ENCODE measurements at places on chromosomes 5 and 9. TPM values are rescaled to one million over a fixed set of nuclear protein-coding genes. Genes with fewer than 3 reads are reported as not detected.

The GOLPH3 gene
- 79.3 TPM for total RNA-seq

DNA sequence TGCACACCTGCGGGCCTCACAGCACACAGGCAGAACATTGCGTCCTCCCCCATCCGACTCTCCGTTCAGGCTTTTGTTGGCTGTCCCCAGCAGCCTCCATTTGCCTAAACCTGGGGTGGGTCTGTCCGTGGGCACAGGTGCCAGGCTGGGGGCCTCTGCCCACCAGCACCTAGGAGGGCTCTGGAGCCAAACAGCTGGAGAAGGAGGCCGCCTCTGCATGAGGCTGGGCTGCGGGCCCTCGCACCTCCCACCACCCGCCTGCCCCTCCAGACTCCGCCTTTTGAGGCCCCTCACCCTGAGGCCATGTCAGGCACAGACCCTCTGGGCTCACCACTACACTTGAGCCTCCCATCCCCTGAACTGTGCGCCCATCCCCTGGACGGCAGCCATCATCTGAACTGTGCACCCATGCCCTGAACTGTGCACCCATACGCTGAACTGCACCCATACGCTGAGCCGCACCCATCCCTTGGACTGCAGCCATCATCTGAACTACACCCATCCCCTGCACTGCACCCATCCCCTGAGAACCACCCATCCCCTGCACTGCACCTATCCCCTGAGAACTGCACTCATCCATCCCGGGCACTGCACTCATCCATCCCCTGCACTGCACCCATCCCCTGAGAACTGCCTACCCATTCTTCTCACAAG, 98.0 kb upstream of the OTULINL start:
- no peak for DNase-seq
- H3K36me3 ChIP-seq = peaks cover 43% of the 10 kb centered on the region
- no peaks in the 10 kb centered on the region for H3K27me3 ChIP-seq
- H3K4me1 ChIP-seq = peaks cover 2% of the 10 kb centered on the region
- no peak overlapping the region for H3K27ac ChIP-seq

DNA sequence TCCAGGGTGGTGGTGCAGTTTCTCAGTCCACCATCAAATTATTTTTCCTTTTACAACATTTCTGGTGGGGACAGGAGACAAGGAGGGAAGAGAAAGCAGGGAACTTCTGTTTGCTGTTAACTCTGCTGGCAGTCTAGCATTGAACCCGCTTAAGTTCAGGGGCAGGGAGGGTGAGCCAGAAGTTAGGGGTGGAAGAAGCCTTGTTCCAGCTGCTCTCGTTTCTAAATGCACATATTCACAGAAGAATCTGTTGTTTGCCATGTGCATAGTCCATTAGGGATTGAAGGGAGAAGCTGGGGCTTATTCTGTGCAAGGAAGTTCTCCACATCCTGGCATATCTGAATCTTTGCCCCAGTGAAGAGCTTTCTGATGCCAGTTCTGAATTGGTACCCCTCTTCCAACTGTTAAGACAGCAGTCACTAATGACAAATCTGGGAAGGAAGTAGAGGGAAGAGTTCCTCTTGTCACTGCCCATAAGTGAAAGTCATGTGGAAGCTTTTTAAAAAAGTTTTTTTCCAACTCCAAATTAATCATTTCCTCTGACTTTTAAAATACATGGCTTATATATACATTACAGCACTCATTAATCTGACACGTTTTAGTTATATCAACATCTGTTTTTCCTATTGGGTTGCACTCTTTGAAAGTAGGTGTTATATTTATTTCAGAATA, 32.6 kb upstream of the ACOT12 start:
- no peak overlapping the region for H3K27ac ChIP-seq
- DNase-seq = no peak
- H3K27me3 ChIP-seq = no peaks in the 10 kb centered on the region
- H3K36me3 ChIP-seq = no peaks in the 10 kb centered on the region

DNA sequence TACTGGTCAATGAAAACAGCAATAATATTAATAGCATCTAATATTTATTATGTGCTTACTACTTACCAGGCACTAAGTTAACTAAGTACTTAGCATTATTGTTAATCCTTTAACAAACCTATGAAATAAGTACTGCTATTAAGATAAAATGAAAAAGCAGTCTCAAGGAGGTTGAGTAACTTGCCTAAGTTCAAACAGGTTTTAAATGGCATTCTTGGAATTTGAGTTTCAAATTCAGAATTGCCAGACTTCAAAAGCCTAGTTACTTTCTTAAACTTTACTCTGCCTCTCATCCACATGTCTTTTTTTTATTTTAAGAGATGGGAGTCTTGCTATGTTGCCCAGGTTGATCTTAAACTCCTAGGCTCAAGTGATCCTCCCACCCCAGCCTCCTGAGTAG, 16.0 kb downstream of the LEAP2 start:
- no peak overlapping the region for H3K4me3 ChIP-seq
- DNase-seq = no peak
- no peaks in the 10 kb centered on the region for H3K27me3 ChIP-seq
- H3K27ac ChIP-seq = no peak overlapping the region

GRCh38 chr5:136213919-136214493, 21.0 kb upstream of the SMIM32 start:
- no peaks in the 10 kb centered on the region for H3K36me3 ChIP-seq
- no peak overlapping the region for H3K27ac ChIP-seq
- no peak for DNase-seq
- peaks cover 9% of the 10 kb centered on the region for H3K27me3 ChIP-seq
- no peaks in the 10 kb centered on the region for H3K4me1 ChIP-seq

Data from progenitor cell of endocrine pancreas (in vitro differentiated cells).